CD4-positive, alpha-beta T cell treated with Interleukin-6 at 100 ng/mL for 8 hours (primary cell): ENCODE measurements at places on chromosomes 16 and 17.

- DNase-seq = no peak
These were observed 26.0 kb downstream of the TRIM25 start for GRCh38 chr17:56887552-56888467.

DNA sequence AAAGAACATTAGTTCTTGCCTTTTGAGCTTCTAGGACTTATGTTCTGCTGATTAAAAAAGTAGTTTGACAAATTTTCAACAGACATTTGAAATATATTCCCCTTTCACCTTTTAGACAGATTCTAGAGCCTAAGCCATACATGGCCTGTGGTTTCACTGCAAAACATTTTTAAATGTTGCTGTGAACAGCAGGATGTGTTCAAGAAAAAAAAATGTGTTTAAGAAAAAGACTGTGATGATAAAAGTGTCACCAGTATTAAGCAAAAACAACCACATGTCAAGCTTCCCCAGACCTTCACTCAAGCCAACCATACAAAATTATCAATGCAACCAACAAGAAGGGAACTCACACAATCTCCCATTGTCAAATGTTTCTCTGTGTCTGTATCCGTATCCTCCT lies 103.5 kb downstream of the SYCE1L start:
- DNase-seq = no peak

- DNase-seq = peak; percentile 61
These were observed 97.6 kb downstream of the MRM3 start for GRCh38 chr17:879546-880442.

DNA sequence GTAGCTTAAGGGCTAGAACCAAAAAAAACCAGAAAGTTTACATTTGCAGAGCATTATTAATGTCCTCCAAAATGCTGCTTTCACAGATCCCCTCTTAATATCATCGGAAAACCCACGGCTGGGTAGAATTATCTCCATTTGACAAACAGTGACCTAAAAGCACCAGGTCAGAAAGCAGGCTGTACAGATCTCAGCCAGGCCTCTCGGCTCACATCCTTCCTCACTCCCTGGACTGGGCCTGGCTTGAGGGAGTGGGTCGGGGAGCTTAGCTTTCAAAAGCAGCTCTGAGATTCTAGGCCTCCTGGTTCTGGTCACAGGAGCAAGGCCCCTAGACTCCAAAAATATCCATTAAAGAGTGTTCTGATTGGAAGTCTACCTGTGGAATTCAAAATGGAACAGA lies 9.1 kb upstream of the SLC12A3 start:
- no peak for DNase-seq

GRCh38 chr17:78219396-78220150 lies 5.5 kb downstream of the BIRC5 start:
- no peak for DNase-seq

GRCh38 chr16:86221085-86221484 lies 289.2 kb upstream of the FOXF1 start:
- no peak for DNase-seq

DNA sequence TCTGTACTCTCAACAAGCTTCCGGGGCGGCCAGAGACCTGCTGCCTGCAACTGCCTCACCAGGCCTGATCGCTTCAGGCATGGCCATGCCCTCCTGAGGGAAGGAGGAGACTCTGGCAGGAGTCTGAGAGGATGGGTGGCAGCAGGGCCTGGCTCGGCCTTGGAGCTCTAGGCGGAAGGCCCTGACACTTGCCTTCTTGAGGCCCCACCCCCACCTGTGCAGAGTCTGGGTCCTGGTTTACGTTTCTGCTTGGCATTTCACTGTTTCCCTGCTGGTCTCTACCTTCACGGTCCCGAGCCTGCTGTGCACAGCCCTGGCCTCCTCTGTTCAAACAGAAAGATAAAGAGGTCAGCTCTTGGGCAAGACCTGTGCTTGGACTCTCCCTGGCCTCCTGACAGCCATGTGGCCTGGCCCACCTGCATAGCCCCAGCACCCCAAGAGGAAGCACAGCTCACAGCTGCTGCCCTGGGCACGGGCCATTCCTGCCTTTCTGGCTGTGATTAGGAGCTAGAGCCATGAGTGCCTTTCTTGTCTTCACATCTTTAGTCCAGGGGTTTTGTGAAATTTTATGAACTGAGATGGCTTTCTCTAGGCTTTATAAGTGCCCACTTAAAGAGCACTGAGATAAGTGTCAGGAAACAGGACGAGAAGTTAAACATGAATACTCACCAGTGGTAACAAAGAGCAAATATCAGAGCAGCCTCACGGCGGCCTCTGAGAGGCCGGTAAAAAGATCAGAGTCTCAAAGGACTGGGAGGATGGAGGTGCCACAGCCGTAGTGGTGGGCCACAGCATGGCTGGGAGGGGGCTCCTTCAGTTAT lies 25.6 kb upstream of the MTSS2 start:
- no peak for DNase-seq

DNA sequence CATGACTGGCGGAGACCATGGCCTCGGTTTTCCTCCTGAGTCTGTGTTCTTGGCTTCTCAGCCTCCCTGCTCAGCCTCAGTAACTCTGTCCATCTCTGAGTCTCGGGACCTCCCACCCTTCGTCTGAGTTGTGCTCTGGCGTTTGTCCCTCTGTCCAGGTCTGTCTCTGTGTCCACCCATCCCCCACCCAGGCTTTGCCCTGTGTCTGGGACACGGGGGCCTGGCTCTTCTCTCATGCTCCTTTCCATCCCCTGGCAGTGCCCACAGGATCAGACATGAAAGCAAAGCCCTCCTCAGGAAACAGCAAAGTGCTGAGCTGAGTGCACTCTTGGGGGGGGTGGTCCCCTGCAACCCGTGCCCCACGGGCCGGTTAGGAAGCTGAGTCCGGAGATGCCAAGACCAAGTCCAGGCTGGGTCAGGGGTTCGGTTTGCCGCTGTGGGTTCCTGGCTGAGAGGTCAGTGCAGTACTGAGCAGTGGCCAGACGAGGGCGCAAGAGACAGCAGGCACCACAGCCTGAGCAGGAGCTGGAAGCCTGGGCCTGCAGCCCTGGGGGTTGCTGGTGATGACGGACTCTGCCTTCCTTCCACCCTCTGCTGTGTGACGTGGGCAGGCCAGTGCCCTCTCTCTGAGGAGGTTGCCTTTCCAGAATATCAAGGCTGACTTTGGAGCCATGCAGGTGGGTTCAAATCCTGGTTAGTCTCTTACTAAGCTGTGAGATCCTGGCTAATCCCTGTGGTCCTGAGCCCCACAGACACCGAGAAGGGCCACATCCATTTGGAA lies 2.5 kb downstream of the P2RX1 start:
- peak; percentile 78 for DNase-seq

DNA sequence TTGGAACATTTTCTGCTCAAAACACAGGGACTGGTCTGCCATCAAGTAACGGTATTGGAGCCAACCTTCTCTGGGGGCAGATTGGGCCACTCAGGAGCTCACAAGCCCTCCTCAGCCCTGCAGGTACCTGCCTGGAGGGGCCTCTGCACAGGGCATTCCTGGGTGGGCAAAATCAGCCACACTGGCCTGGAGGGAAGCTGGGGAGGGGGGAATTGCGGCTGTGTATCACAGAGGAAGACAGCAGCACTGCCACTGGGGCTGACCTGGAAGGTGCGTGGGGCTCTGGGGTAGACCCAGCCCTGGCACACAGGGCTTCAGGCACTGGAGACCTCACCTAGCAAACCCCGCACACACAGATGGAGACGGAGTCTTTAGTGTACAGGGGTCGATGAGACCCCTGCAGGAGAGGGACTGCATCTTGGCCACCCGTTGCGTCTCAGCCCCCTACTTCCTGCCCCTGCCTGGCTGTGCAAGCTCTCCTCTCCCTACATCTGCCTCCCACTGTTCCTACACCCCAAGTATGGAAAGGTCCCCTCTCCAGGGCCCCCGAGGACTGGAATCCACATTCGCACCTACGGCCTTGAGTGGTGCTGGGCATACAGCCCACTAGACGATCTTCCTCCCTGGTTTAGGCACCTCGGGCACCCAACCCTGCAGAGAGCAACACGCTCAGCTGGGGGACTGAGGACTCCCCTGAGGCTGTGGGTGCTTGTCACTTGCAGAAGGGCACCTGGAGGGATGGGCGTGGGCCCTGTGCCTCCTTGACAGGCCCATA lies 7.1 kb upstream of the SRRM2 start:
- DNase-seq = no peak

DNA sequence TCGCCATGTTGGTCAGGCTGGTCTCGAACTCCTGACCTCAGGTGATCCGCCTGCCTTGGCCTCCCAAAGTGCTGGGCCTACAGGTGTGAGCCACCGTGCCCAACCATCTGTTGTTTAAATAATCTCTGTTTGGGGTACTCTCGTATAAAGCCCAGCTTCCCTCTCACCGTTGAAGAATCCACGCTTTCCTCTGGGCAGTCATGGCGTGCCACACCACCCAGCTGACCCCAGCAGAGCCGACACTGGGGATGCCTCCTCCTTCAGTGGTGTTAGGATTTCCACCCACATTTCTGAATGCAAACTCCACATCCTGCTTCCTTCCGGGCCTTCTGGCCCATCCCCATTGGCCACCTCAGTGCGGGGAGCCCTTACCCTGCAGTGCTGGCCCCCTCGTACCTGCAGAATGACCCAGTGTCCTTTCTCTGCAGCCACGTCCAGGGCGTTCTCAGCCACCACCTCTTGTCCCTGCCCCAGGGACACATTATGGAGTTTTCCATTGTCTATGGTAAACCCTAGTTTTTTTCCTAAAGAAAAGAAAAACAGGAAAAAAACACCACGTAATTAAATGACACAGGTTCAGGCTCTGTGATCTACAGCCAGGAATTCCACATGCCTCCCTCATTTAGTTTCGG lies 60.4 kb downstream of the PGS1 start:
- DNase-seq = no peak

DNA sequence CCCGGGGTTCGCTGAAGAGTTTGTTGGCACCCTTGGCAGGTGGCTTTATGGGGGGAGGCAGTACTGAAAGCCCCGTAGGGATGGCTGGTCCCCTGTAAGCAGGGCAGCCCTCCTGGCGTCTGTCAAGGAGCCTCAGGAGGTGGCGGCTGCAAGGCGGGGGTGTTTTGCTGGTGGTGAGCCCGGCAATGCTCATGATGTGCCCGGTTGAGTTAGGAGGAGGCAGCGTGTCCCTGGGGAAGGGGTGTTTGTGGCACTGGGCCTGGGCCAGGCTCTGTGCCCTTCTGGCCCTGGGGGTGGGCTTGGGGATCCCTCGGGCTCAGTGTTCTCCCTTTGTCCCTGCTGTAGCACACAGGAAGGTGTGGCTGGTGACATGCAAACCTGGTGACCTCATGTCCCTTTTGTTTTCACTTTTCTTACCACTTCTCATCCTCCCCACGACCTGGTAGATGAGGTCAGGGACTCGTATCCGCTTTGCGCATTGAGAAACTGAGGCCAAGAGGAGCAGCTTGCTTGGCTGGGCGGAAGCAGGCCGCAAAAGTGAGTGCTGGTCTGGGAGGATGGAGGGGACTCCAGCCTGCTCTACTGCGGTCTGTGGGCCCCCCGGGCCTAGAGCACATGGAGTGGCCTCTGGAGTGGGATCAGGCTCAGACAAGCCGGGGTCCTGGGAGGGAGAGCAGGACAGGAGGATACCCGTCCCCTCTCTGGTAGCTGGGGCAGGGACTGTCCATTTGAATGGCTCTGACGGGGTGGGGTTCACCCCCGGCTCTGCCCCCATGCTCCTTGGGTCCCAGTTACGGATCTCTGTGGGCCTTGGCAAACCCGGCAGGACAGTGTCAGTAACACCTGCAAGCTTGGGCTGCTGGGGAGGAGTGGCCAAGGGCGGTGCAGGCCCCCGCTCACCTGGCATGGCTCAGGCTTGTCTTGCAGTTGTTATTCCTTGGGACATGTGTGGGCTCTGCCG lies 2.2 kb downstream of the SNN start:
- peak; percentile 31 for DNase-seq

DNA sequence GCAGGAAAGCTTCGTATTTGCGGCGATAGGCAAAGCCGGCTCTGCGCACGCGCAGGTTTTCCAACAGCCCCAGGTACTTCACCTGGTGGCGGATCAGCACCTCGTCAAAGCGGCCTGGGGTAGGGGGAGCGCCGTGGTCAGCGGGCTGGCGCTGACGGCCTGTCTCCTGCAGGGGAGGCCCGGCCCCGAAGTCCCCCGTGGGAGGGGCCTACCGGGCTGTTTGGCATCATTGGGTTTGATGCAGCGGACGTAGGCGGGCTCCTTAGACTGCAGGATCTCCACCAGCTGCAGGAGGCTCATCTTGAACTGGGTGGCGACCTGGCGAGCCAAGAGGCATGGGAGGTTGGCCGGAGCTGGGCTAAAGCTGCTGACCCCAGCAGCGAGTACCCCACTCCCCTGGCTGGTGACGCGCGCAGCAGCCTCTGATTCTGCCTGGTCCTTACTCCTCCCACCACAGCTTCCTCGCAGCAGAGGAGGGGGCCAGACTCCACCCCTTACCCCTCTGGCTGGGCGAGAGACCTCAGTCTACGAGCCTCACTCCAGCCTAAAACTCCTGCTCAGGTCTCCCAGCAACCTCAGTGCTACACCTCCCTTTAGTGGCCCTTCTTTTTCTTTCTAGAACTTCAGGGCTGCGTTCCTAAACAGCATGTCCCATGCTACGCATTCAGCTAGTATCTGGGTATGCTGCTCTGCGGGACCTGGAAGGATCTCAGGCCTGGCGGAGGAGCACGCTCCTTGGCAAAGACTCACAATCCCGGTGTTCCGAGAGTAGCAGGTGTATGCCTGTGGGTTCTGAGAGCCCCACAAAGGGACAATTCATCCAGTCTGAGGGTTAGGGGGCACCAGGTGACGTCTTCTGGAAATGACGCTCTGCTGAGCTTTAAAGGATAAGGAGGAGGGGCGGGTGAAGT lies 16.1 kb upstream of the CRK start:
- no peak for DNase-seq

GRCh38 chr17:58391302-58391984 lies 25.9 kb downstream of the RNF43 start:
- DNase-seq = no peak

DNA sequence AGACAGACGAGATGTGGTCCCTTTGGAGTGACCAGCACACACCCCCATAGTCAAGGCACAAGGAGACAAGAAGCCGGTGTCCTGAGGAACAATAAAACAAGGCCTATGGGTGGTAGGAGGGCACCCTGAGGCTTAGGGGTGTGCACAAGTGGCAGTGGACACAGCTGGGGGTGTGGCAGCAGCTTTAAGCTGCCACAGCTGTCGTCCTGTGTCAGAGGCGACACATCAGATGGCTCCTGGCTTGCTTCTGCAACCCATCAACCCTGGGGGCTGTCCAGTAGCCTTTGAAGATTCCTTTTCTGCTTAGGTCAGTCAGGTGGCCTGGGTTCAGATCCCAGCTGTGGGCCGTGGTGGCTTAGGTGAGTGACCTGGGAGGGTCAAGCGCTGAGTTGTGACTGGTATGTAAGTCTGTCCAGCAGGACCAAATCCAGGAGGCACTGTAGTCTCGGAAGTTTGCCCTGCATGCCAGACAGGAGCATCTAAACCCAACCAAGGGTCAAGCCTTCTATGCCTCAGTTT lies 15.8 kb downstream of the DRC3 start:
- DNase-seq = no peak

GRCh38 chr17:75823257-75824041 lies 20.8 kb downstream of the UNC13D start:
- no peak for DNase-seq
